Esophagus squamous epithelium (tissue), 5 donors: ENCODE measurements at places on chromosomes 11 and 22. TPM values are rescaled to one million over a fixed set of nuclear protein-coding genes. Genes with fewer than 3 reads are reported as not detected.
A peak's percentile ranks its signal among the peaks of the same experiment; 100 is the strongest.

- no peak for DNase-seq
- H3K27ac ChIP-seq: no peak overlapping the region
- no peaks in the 10 kb centered on the region for H3K27me3 ChIP-seq
- H3K36me3 ChIP-seq: no peaks in the 10 kb centered on the region
Measured at GRCh38 chr11:117513666-117514065, 186.0 kb downstream of the CEP164 start.

GRCh38 chr22:21606775-21607174, 23.0 kb downstream of the YDJC start:
- H3K27ac ChIP-seq: no peak overlapping the region
- DNase-seq: no peak
- no peaks in the 10 kb centered on the region for H3K27me3 ChIP-seq
- no peak overlapping the region for H3K4me3 ChIP-seq

GRCh38 chr11:123135863-123136446, 59.1 kb downstream of the CLMP start:
- peaks cover 8% of the 10 kb centered on the region for H3K4me1 ChIP-seq
- DNase-seq: no peak
- H3K36me3 ChIP-seq: no peaks in the 10 kb centered on the region
- H3K27me3 ChIP-seq: no peaks in the 10 kb centered on the region
- H3K4me3 ChIP-seq: no peak overlapping the region

DNA sequence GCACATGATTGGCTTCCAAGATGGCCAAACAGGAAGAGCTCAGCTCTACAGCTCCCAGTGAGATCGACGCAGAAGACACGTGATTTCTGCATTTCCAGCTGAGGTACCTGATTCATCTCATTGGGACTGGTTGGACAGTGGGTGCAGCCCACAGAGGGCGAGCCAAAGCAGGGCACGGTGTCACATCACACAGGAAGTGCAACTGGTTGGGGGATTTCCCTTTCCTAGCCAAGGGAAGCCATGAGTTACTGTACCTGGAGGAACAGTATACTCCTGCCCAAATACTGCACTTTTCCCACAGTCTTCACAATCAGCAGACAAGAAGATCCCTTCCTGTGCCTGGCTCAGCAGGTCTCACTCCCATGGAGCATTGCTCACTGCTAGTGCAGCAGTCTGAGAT, 131.2 kb downstream of the DLG2 start:
- H3K4me1 ChIP-seq: no peaks in the 10 kb centered on the region
- no peak overlapping the region for H3K4me3 ChIP-seq
- H3K27me3 ChIP-seq: no peaks in the 10 kb centered on the region
- H3K36me3 ChIP-seq: no peaks in the 10 kb centered on the region
- no peak overlapping the region for H3K27ac ChIP-seq
- no peak for DNase-seq

- no peaks in the 10 kb centered on the region for H3K27me3 ChIP-seq
- no peaks in the 10 kb centered on the region for H3K36me3 ChIP-seq
- no peak overlapping the region for H3K4me3 ChIP-seq
- no peak overlapping the region for H3K27ac ChIP-seq
Measured at GRCh38 chr11:43366677-43367076, 8.0 kb downstream of the TTC17 start.

DNA sequence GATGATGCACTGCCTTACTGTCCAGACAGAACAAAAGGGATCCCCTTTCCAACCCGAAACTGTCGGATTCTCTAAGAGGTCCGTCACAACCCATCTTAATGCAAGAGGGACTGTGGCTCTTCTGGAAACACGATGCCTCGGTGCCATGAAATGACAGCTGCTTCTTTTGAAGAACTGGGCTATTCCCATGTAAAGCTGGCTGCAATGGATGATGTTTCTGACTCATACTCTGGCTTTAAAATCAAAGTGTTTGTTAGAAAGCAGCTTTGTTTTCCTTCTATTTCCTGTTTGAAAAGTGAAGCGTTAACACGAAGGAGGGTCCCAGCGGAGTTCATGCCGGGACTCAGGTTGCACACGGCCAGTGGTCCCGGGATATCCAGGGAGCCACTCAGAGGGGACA, 3.1 kb downstream of the TP53AIP1 start:
- peaks cover 15% of the 10 kb centered on the region for H3K4me1 ChIP-seq
- no peak for DNase-seq
- H3K27me3 ChIP-seq: no peaks in the 10 kb centered on the region
- peaks cover 3% of the 10 kb centered on the region for H3K36me3 ChIP-seq

DNA sequence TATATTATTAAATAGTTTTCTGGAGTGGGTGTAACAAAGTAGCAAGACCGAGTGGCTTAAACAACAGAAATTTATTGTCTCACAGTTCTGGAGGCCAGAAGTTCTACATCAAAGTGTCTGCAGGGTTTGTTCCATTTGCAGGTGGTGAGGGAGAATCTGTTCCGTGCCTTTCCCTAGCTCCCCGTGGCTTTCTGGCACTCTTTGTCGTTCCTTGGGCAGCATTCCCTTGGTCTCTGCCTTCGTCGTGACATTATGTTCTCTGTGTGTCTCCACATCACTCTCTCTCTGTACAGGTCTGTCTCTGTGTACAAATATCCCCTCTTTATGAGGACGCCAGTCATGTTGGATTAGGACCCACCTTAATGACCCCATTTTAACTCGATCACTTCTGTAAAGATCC, 38.2 kb downstream of the LDLRAD3 start:
- no peaks in the 10 kb centered on the region for H3K36me3 ChIP-seq
- no peak for DNase-seq
- no peaks in the 10 kb centered on the region for H3K27me3 ChIP-seq

- H3K27me3 ChIP-seq: no peaks in the 10 kb centered on the region
- no peaks in the 10 kb centered on the region for H3K36me3 ChIP-seq
- DNase-seq: no peak
- no peak overlapping the region for H3K4me3 ChIP-seq
Measured at GRCh38 chr22:22044153-22044552, 61.6 kb upstream of the TOP3B start.

DNA sequence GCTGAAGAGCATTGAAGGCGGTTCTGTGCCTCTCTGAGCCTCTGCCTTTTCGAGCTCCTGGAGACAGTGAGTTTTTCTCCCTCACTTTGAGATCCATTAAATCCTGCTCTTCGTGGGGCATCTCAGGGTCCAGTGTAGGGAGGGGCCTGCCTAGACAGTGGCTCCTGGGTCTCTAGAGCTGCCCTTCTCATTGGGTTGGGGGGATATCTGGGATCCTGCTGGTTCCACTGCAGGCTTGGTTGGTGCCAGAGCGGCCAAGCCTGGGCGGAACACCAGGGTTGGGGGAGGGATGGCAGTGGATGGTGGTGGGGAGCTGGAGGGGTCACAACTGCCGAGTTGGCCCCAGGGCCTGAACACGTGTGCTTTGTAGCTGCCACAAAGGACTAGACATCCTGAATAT, 52.2 kb upstream of the CARS1 start:
- H3K27ac ChIP-seq: no peak overlapping the region
- no peaks in the 10 kb centered on the region for H3K4me1 ChIP-seq
- H3K27me3 ChIP-seq: no peaks in the 10 kb centered on the region
- H3K36me3 ChIP-seq: peaks cover 54% of the 10 kb centered on the region

GRCh38 chr11:57444362-57445121, 15.8 kb upstream of the RTN4RL2 start:
- no peak for DNase-seq
- H3K27me3 ChIP-seq: no peaks in the 10 kb centered on the region
- H3K4me3 ChIP-seq: no peak overlapping the region
- H3K4me1 ChIP-seq: no peaks in the 10 kb centered on the region
- no peak overlapping the region for H3K27ac ChIP-seq

GRCh38 chr22:49152939-49153770, 674.5 kb downstream of the BRD1 start:
- H3K4me1 ChIP-seq: no peaks in the 10 kb centered on the region
- no peak overlapping the region for H3K27ac ChIP-seq
- no peaks in the 10 kb centered on the region for H3K36me3 ChIP-seq
- no peaks in the 10 kb centered on the region for H3K27me3 ChIP-seq

DNA sequence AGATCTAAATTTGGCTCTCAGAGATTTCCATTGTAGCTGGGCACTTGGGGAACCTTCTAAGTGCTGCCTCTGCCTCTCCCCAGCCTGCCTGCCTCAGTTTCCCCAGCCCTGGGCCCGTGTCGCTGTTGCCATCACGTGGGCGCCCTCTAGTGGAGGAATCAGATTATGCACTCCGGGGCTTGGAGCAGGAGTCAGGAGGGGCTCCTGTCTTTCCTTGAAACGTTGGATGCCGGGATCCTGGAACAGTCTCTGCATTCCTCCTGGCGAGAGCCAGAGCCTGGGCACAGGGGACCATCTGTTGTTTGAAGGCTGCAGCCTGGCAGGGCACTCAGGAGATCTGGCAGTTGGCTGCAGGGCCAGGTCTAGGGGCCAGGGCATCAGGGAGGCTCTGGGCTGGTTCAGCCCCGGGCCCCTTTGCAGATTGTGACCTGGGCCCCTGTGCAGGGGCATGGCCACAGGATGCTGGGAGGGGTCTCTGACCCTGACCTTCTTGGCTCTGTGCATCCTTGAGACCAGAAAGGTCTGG, 71.6 kb downstream of the LRP5 start:
- H3K36me3 ChIP-seq: peaks cover 7% of the 10 kb centered on the region
- H3K4me3 ChIP-seq: no peak overlapping the region
- H3K4me1 ChIP-seq: peaks cover 51% of the 10 kb centered on the region
- no peak for DNase-seq

DNA sequence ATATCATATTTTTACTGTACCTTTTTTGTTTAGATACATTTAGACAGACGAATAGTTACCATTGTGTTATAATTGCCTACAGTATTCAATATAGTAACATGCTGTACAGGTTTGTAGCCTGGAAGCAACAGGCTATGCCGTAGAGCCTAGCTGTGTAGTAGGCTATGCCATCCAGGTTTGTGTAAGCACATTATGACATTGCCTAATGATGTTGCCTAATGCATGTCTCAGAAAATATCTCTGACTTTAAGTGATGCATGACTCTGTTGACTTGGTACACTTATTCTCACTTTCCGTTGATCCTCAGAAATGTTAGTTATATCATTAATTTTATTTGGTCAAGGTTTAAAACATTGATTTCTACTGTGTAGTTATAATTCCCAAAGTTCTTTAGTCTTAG, 39.9 kb downstream of the OR2AT4 start:
- no peaks in the 10 kb centered on the region for H3K36me3 ChIP-seq
- no peak overlapping the region for H3K4me3 ChIP-seq
- DNase-seq: no peak
- H3K27ac ChIP-seq: no peak overlapping the region
- H3K4me1 ChIP-seq: no peaks in the 10 kb centered on the region

GRCh38 chr11:103842795-103843194, 193.6 kb upstream of the DDI1 start:
- no peak for DNase-seq
- no peak overlapping the region for H3K27ac ChIP-seq
- no peak overlapping the region for H3K4me3 ChIP-seq

- H3K4me1 ChIP-seq: peaks cover 63% of the 10 kb centered on the region
- no peaks in the 10 kb centered on the region for H3K36me3 ChIP-seq
- no peak for DNase-seq
- no peak overlapping the region for H3K4me3 ChIP-seq
- H3K27ac ChIP-seq: peak overlapping the region; percentile 86
Measured at GRCh38 chr11:12815931-12816494, 141.8 kb downstream of the TEAD1 start.

Gene GGTLC3
- total RNA-seq: not detected

Gene ROBO4
- 11.3 TPM for total RNA-seq

Gene DBX1
- total RNA-seq: not detected

Gene NCF4
- total RNA-seq: 2.1 TPM
